Activated CD4-positive, alpha-beta T cell treated with anti-CD3 and anti-CD28 coated beads for 1 hour (primary cell): ENCODE measurements at places on chromosomes 2 and 18.

DNA sequence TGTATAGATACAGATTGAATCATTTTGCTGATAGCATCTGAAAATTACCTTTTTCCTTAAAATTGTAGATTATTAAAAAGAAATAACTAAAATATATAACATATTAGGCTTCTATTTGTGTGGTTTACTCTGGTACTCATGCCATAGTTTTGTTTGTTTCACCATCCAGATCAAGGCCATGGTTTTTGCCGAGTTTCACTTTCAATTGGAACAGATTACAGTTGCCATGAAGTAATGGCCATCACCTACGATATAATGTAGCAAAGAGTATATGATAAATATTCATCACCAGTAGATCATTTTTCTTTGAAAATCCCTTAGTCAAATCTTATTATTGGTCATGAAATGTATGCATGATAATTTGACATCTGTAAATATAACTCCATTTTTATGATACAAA, 11.9 kb upstream of the DNAH7 start:
- no peak for DNase-seq

DNA sequence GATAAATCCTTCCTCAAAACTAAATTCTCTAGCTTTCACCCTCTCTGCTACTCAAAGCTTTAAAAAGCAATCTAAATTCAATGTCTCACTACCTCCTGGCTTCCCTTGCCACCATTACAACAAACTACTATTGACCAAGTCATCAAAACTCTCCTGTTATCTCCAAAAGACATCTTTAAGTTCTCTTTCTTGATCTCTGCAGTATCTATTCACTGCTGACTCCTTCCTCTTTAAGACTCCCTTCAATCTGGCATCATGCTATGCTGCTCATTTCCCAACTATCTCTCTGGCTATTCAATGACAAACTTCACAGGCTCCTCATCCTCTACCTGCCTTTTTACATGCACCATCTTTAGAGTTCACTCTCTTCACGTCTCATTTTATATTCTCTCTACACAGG, 5.9 kb downstream of the PPP3R1 start:
- no peak for DNase-seq

GRCh38 chr2:180739070-180739469, 241.3 kb upstream of the UBE2E3 start:
- no peak for DNase-seq

DNA sequence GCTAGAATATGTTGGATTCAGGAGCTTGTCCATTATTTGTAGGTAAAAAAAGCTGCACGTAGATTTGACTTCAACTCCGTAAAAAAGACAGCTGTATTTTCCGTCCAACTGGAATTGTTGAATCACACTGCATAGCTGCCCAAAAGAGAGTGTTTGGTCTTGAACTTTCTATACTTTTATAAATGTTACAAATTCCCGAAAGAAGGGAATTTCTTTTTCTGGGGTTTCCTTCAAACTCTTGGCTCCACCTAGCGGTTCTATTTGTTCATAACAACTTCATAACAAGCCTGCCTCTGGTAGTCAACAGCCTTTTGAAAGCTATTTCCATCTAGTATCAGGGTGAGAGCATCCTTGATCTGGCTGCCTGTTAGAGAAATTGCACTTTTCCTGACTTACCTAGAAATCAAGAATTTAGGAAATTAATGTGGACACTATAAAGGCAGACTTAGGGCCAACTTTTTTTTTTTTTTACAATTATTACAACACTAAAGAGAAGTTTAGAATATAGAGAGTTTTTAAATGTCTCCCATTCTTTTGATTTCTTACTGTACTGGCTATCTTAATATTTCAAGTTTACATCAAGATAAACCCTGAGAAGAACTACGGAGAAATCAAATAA, 48.1 kb downstream of the TMEM185B start:
- DNase-seq: no peak

- no peak for DNase-seq
These were observed 690.5 kb downstream of the PLCL1 start for GRCh38 chr2:198494931-198495330.

DNA sequence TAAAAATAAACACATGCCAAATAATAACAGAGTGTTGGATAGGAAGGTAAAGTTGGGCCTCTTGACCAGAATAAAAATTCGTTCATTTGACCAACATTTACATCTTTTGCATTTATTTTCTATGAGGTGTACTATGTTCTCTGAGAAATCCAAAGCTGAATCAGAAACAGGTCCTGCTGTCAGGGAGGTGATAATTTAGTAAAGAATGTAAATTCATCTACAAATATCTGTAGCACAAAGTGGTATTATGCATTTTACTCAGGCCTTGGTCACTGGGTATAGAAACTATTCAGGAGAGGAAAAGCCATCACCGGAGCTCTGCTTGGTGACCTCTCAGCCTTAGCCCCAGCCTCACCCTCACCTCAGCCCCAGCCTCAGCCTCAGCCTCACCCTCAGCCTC, 208.9 kb downstream of the SPP2 start:
- no peak for DNase-seq

DNA sequence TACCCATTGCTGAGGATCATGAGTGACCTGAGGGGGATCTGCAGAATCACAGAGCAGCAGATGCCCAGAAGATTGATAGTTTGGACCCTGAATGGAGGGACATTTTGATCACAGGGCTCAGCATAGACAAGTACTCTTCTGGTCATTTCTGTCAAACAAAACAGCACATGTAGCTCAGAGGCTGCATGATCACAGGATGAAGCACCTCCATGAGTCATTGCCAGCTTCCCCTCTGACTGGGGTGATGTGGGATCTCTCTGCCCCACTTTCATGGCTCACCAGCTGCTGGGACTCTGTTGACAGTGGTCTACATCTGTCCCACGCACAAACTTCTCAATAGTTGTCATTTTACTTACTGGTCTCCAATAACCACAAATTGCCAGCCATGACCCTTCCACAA, 264.1 kb downstream of the RPIA start:
- DNase-seq: no peak
